Left ventricle myocardium inferior (tissue), 1 donor: ENCODE measurements at places on chromosomes 2 and 18. TPM values are rescaled to one million over a fixed set of nuclear protein-coding genes. Genes with fewer than 3 reads are reported as not detected.
A peak's percentile ranks its signal among the peaks of the same experiment; 100 is the strongest.

DNA sequence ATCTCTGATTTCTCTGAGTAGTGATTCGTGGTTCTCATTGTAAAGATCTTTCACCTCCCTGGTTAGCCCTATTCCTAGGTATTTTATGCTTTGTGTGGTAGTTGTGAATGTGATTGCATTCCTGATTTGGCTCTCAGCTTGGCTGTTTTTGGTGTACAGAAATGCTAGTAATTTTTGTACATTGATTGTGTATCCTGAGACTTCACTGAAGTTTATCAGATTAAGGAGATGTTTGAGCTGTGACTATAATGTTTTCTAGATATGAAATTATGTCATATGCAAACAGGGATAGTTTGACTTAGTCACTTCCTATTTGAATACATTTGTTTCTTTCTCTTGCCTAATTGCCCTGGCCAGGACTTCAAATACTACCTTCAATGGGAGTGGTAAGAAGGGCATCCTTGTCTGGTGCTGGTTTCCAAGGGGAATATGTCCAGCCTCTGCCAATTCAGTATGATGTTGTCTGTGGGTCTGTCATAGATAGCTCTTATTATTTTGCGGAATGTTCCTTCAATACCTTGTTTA lies 251.9 kb upstream of the ZNF804A start:
- H3K27me3 ChIP-seq: no peaks in the 10 kb centered on the region
- H3K27ac ChIP-seq: no peak overlapping the region
- no peaks in the 10 kb centered on the region for H3K4me1 ChIP-seq
- no peak overlapping the region for H3K4me3 ChIP-seq
- DNase-seq: no peak
- H3K36me3 ChIP-seq: no peaks in the 10 kb centered on the region

Gene CACNB4
- total RNA-seq: 0.25 TPM

GRCh38 chr18:46264255-46264654 lies 160.1 kb downstream of the HAUS1 start:
- H3K4me1 ChIP-seq: peaks cover 89% of the 10 kb centered on the region
- no peak overlapping the region for H3K4me3 ChIP-seq
- H3K27ac ChIP-seq: peak overlapping the region; percentile 77
- no peaks in the 10 kb centered on the region for H3K27me3 ChIP-seq

Gene DLX1
- total RNA-seq: not detected

Gene GPR45
- total RNA-seq: not detected

DNA sequence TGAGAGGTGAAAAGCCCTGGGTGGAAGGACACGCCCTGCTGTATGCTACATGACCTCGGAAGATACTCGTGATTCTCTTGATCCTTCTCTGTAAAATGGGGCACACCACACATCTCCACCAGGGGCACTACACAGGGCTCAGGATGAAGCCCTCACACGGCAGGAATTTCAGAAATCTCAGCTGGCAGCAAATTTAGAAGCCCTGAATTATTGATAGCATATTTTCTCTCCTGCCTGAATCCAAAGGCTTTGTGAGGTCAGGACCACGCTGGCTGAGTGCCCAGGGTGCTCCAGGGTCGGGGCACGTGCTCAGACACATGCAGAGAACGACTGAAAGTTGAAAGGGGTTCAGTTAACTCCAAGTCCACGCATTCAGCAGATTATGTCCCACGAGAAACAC lies 42.1 kb upstream of the GALR1 start:
- peak; percentile 51 for DNase-seq
- H3K27me3 ChIP-seq: peaks cover 2% of the 10 kb centered on the region
- peaks cover 25% of the 10 kb centered on the region for H3K4me1 ChIP-seq

- H3K4me1 ChIP-seq: peaks cover 34% of the 10 kb centered on the region
- no peak overlapping the region for H3K27ac ChIP-seq
- H3K27me3 ChIP-seq: no peaks in the 10 kb centered on the region
- H3K4me3 ChIP-seq: no peak overlapping the region
Measured at GRCh38 chr2:159790323-159790722, 7.7 kb downstream of the CD302 start.

Gene LYPD6
- total RNA-seq: 0.08 TPM

GRCh38 chr2:42340045-42340937 lies 20.7 kb downstream of the COX7A2L start:
- H3K4me1 ChIP-seq: peaks cover 18% of the 10 kb centered on the region
- no peak for DNase-seq
- H3K36me3 ChIP-seq: peaks cover 32% of the 10 kb centered on the region
- H3K27ac ChIP-seq: no peak overlapping the region

GRCh38 chr18:21735452-21736015 lies 5.1 kb upstream of the MIB1 start:
- peak; percentile 23 for DNase-seq
- no peaks in the 10 kb centered on the region for H3K36me3 ChIP-seq

Gene PROKR1
- not detected for total RNA-seq

DNA sequence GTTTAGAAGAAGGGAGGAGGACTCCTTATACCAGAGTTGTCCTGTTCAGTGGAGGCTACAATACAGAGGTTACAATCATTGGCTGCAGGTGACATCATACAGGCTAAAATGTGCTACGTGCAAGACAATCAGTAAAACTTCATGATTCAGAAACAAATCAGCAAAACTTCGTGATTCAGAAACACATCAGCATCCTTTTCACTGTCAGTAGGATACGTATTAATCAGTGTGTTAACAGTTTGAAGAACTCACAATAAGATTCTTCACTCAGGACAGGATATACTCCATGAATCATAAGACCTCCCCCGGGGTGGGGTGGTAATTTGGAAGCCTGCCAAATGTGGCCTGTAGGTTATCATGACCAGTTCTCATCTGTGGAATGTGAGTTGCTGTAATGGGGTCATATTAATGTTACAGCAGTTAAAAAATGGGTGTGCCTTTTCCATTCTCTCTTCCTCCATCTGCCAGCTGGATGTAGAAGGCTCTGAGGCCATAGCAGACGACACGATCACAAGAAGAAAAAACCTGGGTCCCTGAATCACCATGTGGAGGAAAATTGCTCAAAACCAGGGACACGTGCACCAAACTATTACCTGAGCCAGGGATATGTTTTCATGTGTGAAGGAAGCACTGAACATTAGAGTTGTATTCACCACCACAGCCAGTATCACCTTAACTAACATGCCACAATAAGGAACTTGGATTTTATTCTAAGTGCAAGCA lies 134.8 kb upstream of the CREB1 start:
- H3K4me1 ChIP-seq: peaks cover 8% of the 10 kb centered on the region
- no peak for DNase-seq
- H3K27ac ChIP-seq: no peak overlapping the region
- no peak overlapping the region for H3K4me3 ChIP-seq

- H3K27me3 ChIP-seq: no peaks in the 10 kb centered on the region
- peaks cover 10% of the 10 kb centered on the region for H3K4me1 ChIP-seq
- no peak overlapping the region for H3K4me3 ChIP-seq
- no peaks in the 10 kb centered on the region for H3K36me3 ChIP-seq
Measured at GRCh38 chr2:150286730-150287362, 200.6 kb downstream of the RND3 start.

DNA sequence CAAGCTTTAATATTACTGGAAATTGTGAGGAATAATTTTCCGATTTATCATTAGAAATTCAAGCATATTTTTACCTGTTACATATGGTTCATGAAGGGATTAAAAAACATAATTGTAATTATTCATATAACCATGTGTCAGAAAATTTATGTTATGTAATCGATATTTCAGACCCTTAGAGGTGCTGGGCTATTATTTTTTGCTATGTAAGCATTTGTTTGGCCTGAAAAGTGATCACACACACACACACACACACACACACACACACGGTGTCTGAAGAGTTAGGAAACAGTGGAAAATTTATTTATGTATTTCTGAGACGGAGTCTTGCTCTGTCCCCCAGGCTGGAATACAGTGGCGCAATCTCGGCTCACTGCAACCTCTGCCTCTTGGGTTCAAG lies 375.5 kb downstream of the PTH2R start:
- peaks cover 6% of the 10 kb centered on the region for H3K27me3 ChIP-seq
- no peak overlapping the region for H3K27ac ChIP-seq
- H3K36me3 ChIP-seq: no peaks in the 10 kb centered on the region
- H3K4me1 ChIP-seq: no peaks in the 10 kb centered on the region

Gene SMAD4
- total RNA-seq: 82.9 TPM

- no peak for DNase-seq
- no peaks in the 10 kb centered on the region for H3K27me3 ChIP-seq
- H3K36me3 ChIP-seq: no peaks in the 10 kb centered on the region
- peaks cover 95% of the 10 kb centered on the region for H3K4me1 ChIP-seq
- H3K27ac ChIP-seq: peak overlapping the region; percentile 92
Measured at GRCh38 chr2:119484834-119485233, 39.4 kb downstream of the SCTR start.

- no peak overlapping the region for H3K27ac ChIP-seq
- H3K4me1 ChIP-seq: no peaks in the 10 kb centered on the region
- H3K27me3 ChIP-seq: no peaks in the 10 kb centered on the region
Measured at GRCh38 chr2:14235667-14236066, 396.9 kb upstream of the LRATD1 start.

- H3K27ac ChIP-seq: no peak overlapping the region
- H3K27me3 ChIP-seq: no peaks in the 10 kb centered on the region
- H3K4me1 ChIP-seq: no peaks in the 10 kb centered on the region
- DNase-seq: no peak
Measured at GRCh38 chr2:121776361-121776760, 20.9 kb downstream of the TSN start.

GRCh38 chr2:136738044-136738443 lies 27.3 kb upstream of the THSD7B start:
- peaks cover 3% of the 10 kb centered on the region for H3K27me3 ChIP-seq
- peaks cover 3% of the 10 kb centered on the region for H3K4me1 ChIP-seq
- no peak overlapping the region for H3K4me3 ChIP-seq

Gene TGOLN2
- total RNA-seq: 71.5 TPM

DNA sequence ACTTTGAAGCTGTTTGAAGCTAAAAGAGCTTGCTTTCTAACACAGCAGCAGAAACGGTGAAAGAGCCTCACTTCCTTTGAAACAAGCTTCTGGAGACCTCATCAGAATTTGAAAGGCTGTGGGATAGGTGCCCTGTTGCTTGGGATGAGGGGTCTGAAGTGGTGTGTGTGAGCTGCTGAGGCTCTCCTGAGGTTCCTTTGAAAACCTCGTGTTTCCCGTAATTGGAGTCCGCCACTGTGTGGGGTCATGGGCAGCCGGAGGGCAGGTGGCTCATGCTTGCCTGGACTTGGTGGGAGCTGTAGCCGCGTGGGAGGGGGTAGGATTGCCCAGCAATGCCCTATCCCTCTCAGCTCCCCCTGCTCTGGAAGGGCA lies 34.4 kb downstream of the CABLES1 start:
- no peak for DNase-seq
- H3K4me3 ChIP-seq: no peak overlapping the region
- peaks cover 20% of the 10 kb centered on the region for H3K4me1 ChIP-seq
- peaks cover 28% of the 10 kb centered on the region for H3K27me3 ChIP-seq
- no peak overlapping the region for H3K27ac ChIP-seq

- no peaks in the 10 kb centered on the region for H3K4me1 ChIP-seq
- no peaks in the 10 kb centered on the region for H3K36me3 ChIP-seq
- H3K4me3 ChIP-seq: no peak overlapping the region
- no peak for DNase-seq
- H3K27me3 ChIP-seq: peaks cover 53% of the 10 kb centered on the region
Measured at GRCh38 chr18:63844254-63844653, 43.3 kb upstream of the SERPINB2 start.

GRCh38 chr2:15620857-15621471 lies 29.3 kb downstream of the DDX1 start:
- H3K36me3 ChIP-seq: peaks cover 98% of the 10 kb centered on the region
- DNase-seq: no peak
- H3K27ac ChIP-seq: no peak overlapping the region
- H3K27me3 ChIP-seq: no peaks in the 10 kb centered on the region

- DNase-seq: no peak
- H3K27ac ChIP-seq: no peak overlapping the region
- no peak overlapping the region for H3K4me3 ChIP-seq
Measured at GRCh38 chr2:47336259-47337238, 66.4 kb upstream of the MSH2 start.

Gene EFR3B
- 8.7 TPM for total RNA-seq

DNA sequence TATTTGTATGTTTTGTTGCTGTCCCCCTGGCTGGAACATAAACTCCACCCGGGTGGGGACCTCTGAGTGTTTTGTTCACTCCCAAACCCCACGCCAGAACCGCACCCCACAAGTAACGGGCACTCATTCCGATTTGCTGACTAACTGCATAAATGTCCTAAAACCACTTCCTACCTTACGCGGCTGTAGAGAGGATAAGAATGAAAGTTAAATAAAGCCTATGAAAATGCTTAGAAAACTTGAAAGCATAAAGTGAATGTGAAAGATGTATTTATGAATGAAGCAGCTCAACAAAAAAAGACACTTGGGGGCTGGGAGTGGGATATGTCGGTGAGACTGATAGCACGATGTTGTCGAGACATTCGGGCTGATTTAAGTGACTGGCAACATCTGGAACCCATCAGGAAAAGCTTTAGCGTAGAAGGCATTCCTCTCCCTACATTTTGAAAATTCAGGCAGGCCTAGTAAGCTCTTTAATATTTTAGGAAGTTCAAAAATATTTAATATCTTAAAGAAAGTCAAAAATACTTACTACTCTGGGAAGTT lies 206.7 kb downstream of the SH3RF3 start:
- peaks cover 51% of the 10 kb centered on the region for H3K4me1 ChIP-seq
- DNase-seq: no peak
- no peak overlapping the region for H3K4me3 ChIP-seq
- H3K27me3 ChIP-seq: no peaks in the 10 kb centered on the region
- no peak overlapping the region for H3K27ac ChIP-seq

Gene CAPN13
- not detected for total RNA-seq
